ENCODE measurements at places on chromosomes 5 and 9. TPM values are rescaled to one million over a fixed set of nuclear protein-coding genes. Genes with fewer than 3 reads are reported as not detected.

DNA sequence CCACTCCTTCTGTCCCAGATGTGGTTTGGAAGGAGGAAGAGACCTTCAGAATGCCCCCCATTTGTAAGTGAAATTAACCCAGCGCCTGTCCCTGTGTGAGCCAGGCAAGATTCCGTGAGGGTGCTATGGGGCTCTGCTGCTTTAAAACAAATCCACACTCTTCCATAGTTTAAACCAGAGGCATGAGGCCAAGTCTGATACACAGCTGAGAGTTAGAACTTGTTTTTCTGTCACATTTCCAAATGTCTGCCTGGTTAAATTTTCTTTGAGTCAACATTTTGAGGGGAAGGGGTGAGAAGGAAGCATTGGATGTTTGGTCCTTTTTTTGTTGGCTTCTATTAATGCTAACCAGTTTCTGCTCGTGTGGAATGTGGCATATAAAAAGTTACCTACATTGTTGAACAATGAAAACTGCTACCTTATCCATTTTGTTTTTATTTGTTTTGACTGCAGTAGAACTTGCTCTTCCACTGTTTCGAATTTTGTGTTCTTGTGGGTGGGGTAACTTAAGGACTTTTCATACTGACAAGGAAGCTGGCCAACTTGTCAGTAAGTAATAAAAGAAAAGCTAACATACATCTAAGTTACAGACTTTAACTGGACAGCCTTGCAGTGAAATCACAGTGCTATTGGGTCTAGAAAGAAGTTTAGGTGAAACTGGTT lies 12.9 kb downstream of the RGMB start:
- DNase-seq: no peak

DNA sequence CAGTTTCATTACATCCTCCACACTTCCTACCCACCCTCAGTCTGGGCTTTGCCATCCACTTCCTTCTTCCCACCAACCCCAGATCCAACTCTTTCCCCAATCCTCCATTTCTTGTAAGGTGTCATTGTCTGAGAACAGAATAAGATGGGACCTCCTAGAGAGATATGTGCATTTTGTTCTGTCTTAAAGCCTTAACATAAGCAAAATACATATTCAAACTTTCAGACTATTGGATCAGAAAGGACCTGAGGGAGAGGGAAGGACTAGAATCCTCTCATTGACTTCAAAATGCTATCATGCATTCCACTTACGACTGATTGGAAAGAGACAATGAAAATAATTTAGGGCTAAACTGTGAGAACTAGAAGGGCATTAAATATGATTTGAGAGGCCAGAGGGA lies 43.0 kb downstream of the AGXT2 start:
- DNase-seq: no peak

GRCh38 chr5:72451741-72452505 lies 55.3 kb downstream of the ZNF366 start:
- peak; percentile 95 for DNase-seq

DNA sequence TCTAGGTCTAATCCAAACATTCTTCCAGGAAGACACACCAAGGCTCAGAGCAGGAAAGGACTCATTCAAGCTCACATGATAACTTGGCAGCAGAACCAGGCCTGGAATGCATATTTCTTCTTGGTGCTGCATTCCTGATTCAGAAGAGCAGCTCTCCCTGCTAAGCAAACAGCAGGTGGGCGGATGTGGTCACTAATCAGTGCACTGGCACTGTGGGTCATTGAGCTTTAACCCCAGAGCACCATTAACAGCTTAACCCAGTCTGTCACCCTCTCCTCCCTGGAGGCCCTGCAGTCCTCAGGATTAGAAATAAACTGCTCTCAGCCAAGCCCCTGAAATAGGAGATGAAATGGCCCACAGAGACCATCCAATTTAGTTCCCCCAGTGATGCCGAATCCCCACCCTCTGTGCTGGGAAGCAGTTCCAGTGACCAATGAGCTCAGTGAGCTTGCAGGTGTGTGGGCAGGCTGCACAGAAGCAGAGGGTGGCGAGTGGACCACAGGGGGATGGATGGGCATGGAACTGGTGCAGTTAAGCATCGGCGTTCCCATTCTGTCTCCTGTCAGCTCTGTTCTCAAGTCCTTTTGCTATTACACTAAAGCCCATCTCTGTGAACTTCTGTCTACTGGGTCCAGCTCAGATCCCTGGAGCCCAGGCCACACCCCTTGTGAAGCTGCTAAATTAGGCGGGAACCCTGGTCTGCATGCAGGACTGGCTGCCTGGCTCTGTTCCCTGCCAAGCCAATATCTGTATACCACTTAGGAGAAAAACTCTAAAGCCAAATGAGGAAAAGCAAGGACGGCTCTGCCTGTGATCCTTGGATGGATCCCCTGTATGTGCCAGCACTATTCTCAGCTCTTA lies 16.6 kb upstream of the MEGF9 start:
- DNase-seq: peak; percentile 82

GRCh38 chr9:88949961-88950340 lies 41.3 kb upstream of the S1PR3 start:
- DNase-seq: no peak

- no peak for DNase-seq
These were observed 268.4 kb downstream of the HINT1 start for GRCh38 chr5:130896636-130897035.

DNA sequence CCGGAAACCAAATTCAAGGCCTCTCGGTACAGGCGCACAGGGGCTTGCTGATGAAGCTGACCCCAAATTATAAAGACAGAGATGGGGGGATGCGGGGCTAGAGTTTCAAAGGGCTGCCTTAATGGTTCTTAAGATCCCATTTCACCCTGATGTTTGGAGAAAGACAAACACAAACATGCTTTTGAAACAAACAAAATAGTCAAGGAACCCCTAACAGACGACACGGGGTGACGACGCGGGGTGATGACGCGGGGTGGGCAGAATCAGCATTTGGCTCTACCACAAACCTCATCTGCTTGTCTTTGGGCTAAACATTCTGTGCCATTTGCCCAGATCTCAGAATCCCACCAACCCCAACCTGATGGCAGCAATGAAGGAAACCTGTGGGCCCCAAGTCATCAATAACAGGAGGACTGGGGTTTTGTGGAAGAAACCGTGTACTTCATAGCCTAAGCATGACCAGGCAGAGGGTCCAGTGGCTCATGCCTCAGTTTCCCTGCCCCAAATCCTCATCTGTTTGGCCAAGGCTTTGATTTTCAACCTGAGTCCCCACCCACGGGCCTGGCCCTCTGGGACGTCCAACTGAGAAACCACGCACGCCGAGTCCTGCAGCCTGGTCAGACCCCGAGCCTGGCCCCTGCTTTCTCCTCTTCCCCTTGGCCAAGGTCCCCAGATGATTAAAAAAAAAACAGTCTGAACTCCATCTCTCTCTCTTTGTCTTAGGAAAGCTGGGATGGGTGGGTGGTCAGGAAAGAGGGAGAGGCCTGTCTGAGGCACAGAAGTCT lies 148.5 kb downstream of the COL23A1 start:
- peak; percentile 8 for DNase-seq

- no peak for DNase-seq
These were observed 70.6 kb downstream of the DPYSL3 start for GRCh38 chr5:147439254-147439653.

- no peak for DNase-seq
These were observed 323.3 kb downstream of the ARL15 start for GRCh38 chr5:53987101-53987500.

- peak; percentile 80 for DNase-seq
These were observed 3.7 kb downstream of the CDH6 start for GRCh38 chr5:31197183-31197582.

GRCh38 chr5:154370119-154370518 lies 75.7 kb upstream of the SAP30L start:
- peak; percentile 90 for DNase-seq

GRCh38 chr5:142215915-142216681 lies 107.5 kb downstream of the NDFIP1 start:
- DNase-seq: peak; percentile 95

DNA sequence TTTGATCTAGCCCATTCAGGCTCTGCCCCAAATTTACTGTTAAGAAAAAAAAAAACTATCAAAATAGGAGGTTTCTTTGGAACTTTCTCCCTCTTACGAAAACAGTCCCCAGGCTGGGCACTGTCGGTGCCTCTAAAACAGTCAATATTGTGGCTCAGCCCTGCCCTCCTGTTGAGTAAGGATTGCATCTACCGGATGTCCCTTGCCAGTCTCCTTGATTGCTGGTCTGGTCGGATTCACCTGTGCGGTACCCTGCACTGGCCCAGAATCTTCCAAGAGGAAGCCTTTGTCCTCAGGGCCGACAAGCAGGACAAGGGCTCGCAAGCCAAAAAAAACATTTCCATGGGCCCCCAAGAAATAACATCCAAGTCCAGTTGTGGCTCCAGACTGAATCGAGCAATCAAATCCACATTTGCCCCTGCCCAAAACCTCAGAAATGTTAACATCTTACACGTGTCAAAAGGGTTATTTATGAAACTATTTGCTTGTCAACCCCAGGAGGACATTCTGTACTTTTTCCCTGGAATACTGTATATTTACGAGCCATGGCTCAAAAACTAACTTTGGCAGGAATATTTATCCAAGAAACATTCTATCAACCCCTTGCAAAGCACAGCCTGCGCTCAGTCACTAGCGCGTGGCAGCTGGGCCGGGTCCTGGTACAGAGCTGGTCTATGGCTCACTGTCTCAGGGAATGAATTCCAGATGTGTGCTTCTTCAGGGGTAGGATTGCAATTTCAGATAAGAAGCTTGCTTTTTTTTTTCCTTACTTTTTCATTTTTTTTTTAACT lies 129.2 kb upstream of the ADRA1B start:
- DNase-seq: no peak

- DNase-seq: no peak
These were observed 82.8 kb downstream of the PLPP1 start for GRCh38 chr5:55451976-55452375.

GRCh38 chr9:109766351-109766750 lies 13.6 kb upstream of the PALM2AKAP2 start:
- DNase-seq: no peak

DNA sequence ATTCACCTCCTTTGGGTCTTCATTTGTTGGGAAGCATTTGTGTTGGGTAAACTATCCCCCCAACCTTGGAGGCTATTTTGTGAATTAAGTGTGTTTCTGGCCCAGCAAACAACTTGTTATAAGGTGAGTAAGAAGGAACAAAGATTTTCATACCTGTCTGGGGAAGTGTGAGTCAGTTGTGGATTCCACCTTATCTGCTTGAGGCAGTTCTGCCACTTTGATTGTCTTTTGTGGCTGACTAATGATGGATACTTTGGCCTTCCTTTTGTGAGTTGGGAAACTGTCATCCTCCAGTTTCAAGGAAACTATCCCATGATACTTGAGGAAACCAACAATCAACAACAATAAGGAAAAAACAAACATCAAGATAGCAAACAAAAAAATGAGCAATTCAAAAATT lies 24.6 kb upstream of the CER1 start:
- no peak for DNase-seq

DNA sequence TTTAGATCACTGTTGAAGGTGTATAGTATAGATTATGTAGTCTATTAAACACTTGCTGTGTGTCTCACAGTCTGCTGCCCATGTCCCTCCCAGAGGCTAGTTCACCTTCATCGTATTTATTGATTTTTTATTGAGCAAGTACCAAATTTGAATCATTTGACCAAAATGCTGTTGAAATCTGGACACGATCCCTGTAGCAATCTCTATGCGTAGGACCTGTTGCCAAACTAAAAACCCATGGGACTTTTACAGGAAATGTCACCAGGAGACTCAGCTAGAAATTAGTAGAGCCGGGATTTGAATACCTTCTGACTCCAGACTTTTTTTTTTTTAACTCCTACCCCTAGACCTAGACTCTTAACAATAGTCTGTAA lies 17.5 kb downstream of the SLC31A1 start:
- peak; percentile 15 for DNase-seq

DNA sequence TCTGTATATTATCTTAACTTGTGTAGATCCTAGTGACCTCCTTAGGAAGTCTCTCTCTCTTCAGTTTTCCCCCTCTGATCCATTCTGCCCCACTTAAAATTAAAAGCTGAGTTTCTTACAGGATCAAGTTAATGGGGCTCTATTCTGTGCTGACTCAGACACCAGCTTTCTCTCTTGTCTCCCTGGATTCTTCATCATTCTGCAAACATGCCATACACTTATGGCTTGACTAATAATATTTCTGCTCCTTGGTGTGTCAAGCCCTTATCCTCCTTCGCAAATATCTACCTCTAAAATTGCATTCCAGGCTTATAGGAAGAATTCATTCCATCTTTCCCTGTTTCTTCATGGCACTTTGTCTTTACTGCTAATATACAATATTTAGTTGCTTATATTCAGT lies 18.1 kb downstream of the LRRC70 start:
- DNase-seq: peak; percentile 34

- DNase-seq: no peak
These were observed 232.4 kb upstream of the GAS1 start for GRCh38 chr9:87179553-87180340.

DNA sequence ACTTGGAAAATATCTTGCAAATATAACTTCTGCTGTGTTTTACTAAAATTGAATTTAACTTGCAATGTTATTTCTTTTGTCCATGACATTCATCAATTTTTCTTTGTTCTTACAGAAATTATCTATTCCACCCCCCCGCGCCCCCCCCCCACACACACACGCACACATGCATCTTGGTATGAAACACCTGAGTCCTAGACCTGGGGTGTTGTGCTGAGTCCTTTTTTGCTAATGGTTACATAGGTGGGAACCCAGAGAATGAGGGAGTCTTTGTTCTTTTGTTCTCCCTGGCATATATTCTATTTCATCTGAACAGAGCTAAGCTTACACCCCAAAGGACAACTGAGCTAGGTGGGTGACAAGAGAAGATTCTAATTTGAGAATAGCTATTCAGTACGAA lies 308.9 kb downstream of the CWC27 start:
- no peak for DNase-seq

DNA sequence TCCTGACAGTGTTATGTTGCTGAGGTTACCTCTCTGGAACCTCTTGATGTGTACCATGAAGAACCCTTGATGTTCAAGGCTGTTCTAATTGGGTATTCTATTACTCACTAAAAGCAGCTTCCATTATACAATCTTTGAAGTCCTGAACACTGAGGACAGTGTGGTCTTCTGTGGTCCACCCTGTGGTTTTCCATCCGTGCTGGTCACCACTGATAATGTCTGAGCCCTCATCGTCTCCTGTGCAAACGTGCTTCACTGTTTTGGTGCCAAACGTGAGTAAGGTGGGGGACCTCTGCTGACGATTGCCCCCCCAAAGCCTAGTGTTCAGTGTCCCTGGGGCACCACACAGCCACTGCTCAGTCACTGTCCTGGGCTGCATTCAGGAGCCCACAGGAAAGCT lies 259.7 kb upstream of the ANKRD55 start:
- DNase-seq: no peak

Gene PCDHGA1
- total RNA-seq: 1.1 TPM

Gene FUT7
- not detected for total RNA-seq

Gene ACTBL2
- not detected for total RNA-seq

Gene ZFP2
- 1.4 TPM for total RNA-seq

Gene SLC46A2
- total RNA-seq: under 0.01 TPM

Gene TRIM36
- 0.36 TPM for total RNA-seq

Gene GNA14
- total RNA-seq: 0.72 TPM

Gene RNF44
- total RNA-seq: 6.2 TPM

Gene CAPSL
- total RNA-seq: not detected

Gene FSTL4
- total RNA-seq: not detected

Gene FGD3
- total RNA-seq: not detected

Gene QRFP
- total RNA-seq: not detected

Gene SHC3
- total RNA-seq: 0.36 TPM

Gene CD180
- not detected for total RNA-seq

Gene NTRK2
- total RNA-seq: 3.3 TPM

Gene AP3S1
- 109 TPM for total RNA-seq

Gene HTR1A
- total RNA-seq: not detected

Gene PTPRD
- 23.9 TPM for total RNA-seq
